Esophagus muscularis mucosa (tissue), 4 donors: ENCODE measurements at places on chromosomes 4 and X. TPM values are rescaled to one million over a fixed set of nuclear protein-coding genes. Genes with fewer than 3 reads are reported as not detected.

Gene GPC3
- 1.2 TPM for total RNA-seq

GRCh38 chrX:67777148-67777547 is 233.3 kb downstream of the AR start:
- no peak for DNase-seq

Gene CT55
- not detected for total RNA-seq

GRCh38 chr4:181443021-181443420 is 800.2 kb upstream of the TENM3 start:
- DNase-seq, result no peak

- DNase-seq, result no peak
Measured at GRCh38 chr4:173547889-173548288, 17.9 kb upstream of the HAND2 start.

DNA sequence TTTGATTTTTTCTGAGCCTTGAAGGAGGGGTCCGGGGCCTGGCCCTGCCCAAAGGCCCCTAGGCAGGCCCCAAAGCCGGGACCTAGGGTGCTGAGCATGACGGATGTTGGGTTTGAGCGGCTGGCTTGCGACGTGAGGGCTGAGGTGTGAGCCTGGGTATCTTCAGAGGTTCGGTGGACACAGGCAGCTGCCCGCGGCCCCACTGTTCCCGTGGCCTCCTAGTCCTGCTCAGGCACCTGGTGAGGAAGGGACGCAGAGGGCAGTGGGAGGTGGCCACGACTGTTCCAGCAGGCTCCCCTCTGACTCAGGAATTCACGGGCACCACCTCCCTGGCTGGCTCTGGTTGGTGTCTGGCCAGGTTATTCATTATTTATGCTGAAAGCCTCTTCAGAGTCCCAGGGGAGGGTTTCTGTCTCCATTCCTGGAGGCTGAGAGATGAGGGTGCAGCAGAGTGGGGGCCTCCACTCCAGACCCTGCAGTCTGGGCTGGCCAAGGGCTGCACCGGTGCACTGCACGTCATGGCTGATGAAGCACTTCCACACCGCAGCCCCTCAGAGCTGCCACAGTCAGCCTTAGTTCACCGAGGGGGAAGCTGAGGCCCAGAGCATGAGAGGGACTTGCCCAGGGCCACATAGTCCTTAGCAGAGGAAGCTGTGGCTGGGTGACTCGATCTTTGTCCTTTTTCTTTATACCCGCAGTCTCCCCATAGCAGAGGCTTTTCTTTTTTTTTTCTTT is 2.2 kb downstream of the MSANTD1 start:
- no peak for DNase-seq

GRCh38 chr4:13783800-13784411 is 156.4 kb upstream of the BOD1L1 start:
- DNase-seq, result no peak

DNA sequence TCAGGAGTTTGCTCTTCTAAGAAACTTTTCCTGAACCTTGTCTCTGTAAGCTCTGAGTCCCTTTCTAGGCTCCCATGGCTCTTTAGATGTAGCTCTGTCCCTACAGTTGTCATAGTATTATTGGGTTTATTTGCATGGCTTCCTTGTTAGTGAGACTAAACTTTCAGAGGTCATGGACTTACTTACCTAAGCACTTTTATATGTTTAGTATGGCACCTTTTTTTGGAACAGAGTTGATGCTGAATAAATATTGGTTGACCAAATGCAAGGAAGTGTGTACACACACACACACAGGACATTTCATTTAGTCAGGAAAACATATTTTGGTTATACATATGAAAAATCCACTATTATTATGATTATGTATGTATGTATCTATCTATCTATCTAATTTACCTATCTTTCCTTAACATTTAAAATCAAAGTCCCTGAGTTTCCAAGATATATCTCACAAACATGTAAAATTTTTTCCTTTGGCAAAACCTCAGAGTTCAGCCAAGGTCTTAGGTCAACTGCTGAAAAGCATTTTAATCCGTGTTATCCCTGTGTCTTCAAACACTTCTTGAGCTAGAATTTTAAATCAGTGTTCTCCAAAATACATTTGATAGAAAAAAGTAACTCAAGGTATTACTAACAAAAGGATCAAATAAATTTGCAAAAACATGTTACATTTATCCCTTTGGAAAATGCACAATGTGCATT is 47.1 kb upstream of the GBA3 start:
- DNase-seq, result no peak

GRCh38 chrX:65686236-65686635 is 18.8 kb downstream of the MSN start:
- no peak for DNase-seq

DNA sequence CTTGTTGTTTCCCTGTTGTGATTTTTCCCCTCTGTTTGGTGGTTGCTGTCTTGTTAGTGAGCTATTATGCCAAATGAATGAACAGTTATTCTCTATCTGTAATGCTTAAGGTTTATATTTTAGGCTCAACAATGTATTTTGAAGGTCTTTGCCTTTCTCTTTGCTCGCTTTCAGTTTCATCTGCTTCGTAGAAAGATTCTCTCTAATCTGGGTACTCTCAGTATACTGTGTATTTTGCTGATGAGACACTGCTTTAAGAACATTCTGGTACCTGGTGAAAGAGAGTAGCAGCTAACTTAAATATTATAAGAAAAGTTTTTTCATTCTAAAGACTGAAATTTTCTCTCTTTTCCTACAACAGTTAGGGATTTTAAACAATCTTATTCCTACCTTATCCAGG is 1274.7 kb upstream of the PABPC4L start:
- DNase-seq, result no peak

GRCh38 chrX:43702079-43702524 is 46.0 kb downstream of the MAOA start:
- no peak for DNase-seq

Gene CSAG1
- total RNA-seq, result not detected

Gene BOD1L1
- total RNA-seq, result 31.0 TPM

Gene TMEM144
- total RNA-seq, result 2.0 TPM

Gene ZCCHC18
- total RNA-seq, result 1.5 TPM

- no peak for DNase-seq
Measured at GRCh38 chrX:74578137-74578536, 36.3 kb downstream of the RLIM start.

- DNase-seq, result no peak
Measured at GRCh38 chr4:88070031-88070430, 62.6 kb downstream of the PKD2 start.

GRCh38 chrX:133249266-133250058 is 31.3 kb upstream of the TFDP3 start:
- no peak for DNase-seq

DNA sequence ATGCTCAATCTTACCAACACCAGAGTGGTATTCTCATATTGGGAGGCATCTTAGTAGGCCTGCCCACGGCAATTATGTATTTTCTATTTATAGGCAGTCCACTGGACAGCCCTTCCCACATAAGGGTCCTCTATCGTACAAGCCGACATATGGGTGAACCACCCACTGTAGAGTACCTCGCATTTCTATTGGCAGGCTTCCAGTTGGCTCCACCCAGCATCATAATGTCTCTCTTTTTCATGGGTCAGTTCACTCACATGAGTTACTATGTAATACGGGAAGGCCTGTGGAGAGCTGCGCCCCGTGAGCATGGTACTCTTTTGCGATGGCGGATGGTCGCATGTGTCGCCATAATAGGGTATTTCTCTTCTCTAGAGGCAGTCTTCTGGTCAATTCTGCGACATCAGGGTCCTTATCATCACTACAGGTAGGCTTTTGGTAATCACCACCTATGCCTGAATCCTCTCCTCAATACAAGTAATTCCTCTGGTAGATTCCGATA is 29.4 kb upstream of the FOXR2 start:
- DNase-seq, result no peak

DNA sequence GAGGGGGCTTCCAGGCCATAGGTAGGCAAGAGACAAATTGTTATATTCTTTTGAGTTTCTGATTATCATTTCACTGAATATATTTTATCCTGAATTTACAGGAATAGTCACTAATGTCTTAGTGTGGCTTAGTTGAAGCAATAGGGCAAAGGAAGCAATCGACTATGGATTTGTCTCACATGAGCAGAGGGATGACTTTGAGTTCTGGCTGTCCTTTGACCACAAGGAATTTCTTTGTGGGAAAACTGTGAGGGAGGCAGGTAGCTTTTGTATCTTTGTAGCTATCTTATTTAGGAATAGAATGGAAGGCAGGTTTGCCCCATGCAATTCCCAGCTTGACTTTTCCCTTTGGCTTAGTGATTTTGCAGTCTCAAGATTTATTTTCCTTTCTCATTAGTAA is 207.3 kb upstream of the ANXA10 start:
- DNase-seq, result no peak

Gene CXCL6
- 0.66 TPM for total RNA-seq

Gene PDGFRA
- total RNA-seq, result 181 TPM

GRCh38 chr4:42142591-42142990 is 9.9 kb downstream of the BEND4 start:
- no peak for DNase-seq

GRCh38 chrX:18426004-18426320 is 554 bp downstream of the CDKL5 start:
- no peak for DNase-seq

- DNase-seq, result no peak
Measured at GRCh38 chr4:139767168-139767567, 101.5 kb downstream of the MGST2 start.

DNA sequence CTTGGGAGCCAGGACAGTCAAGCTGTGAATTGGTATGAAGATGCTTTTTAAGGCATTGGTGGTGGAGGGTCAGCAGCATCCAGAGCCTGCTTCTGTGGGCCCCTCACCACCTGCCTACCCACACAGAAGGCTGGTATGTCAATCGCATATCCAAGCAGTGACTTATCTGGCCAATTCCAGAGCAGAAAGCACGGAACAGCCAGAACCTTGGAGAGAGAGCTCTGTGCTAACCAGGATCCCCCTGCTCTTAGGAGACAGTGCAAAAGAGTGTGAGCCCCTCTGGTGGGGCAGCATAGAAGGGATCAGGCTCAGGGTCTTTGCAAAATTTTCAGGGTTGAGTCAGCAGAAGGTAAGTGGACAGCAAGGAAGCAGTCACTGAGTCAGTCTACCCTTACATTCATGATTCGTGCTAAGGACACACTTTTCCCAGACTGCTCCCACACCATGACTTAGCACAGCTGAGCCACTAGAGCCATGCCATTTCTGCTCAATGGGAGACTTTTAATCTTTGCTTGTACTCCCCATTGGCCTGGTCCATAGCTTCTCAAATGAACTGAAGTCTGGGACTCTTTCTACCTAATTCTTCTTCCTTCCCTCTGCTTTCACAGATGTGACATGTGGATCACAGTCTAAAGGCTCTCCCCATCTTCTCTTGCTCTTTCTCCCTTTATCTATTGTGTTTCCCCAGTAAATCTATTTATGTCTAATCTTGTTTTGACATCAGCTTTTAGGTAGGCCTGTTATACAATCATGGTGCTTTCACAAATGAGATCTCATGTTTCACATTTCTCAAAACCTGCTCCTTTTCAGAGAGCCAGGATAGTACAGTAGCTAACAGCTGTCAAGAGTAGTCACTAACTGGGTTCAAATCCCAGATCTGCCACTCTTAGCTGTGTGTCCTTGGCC is 20.0 kb downstream of the MORF4L2 start:
- DNase-seq, result no peak

DNA sequence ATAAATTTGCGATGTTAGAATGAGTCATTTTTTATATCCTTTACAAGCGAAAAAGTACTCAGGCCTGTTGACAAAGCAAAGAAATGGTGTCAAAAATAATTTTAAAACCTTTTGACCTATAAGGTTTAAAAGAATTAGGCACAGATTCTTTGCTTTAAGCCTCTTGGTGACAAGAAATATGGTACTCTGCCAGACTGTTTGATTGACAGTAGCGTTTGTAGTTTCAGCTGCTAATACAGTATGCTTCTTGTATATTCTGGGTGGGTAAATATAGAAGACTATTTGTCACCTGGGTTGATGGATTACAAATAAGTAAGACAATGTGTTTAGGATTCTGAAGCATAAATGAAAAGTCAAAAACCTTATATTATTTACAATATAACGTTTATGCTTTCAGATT is 193.1 kb upstream of the PITX2 start:
- DNase-seq, result no peak

Gene SSX2B
- not detected for total RNA-seq

DNA sequence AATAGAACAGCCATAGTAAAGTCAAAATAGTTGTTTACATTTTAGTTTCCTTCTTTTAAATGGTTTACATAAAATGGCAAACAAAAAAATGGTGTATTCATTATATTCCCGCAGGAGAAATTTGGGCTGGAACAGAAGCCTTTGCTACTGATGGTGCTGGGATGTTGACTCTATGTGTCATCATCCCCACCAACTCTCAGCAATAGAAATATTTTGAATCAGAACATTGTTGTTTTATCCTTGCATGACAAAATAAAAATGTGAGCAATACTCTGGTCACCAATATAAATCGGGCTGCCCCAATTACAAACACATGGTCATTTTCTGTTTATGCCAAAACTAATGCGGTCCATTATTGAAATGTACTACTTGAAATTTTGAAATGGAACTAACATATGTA is 1131.6 kb upstream of the PCDH7 start:
- DNase-seq, result no peak

Gene SPARCL1
- total RNA-seq, result 1,947 TPM

GRCh38 chrX:147476008-147476407 is 435.7 kb upstream of the FMR1 start:
- DNase-seq, result no peak

GRCh38 chr4:14532436-14532835 is 469.8 kb upstream of the CPEB2 start:
- DNase-seq, result no peak

Gene GPRASP3
- 3.7 TPM for total RNA-seq

GRCh38 chrX:86215260-86215659 is 67.0 kb downstream of the DACH2 start:
- no peak for DNase-seq

DNA sequence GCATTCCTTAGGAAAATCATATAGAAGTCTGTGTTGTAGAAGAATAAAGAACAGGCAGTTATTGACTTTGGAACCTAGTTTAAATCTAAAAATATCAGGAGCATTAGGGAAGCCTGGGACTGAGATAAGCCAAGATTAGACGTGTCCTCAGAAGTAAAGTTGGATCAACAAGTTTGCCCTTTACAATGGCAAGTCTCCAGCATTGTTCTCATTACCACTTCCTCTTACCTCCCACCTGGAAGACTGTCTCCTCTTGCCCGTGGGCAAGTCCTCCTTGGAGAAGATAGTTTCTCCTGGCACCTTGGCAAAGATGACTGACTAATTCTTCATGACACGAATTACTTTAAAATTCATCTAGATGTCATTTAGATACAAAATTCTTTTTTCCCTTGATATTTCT is 37.8 kb downstream of the CNKSR2 start:
- no peak for DNase-seq

GRCh38 chr4:168696826-168697225 is 200.0 kb downstream of the PALLD start:
- no peak for DNase-seq
